ENCODE measurements at places on chromosomes 12 and 14.

GRCh38 chr14:20002319-20002718 lies 356 bp downstream of the OR4Q2 start:
- DNase-seq: no peak

GRCh38 chr14:100983710-100984109 lies 80.2 kb upstream of the RTL1 start:
- no peak for DNase-seq

DNA sequence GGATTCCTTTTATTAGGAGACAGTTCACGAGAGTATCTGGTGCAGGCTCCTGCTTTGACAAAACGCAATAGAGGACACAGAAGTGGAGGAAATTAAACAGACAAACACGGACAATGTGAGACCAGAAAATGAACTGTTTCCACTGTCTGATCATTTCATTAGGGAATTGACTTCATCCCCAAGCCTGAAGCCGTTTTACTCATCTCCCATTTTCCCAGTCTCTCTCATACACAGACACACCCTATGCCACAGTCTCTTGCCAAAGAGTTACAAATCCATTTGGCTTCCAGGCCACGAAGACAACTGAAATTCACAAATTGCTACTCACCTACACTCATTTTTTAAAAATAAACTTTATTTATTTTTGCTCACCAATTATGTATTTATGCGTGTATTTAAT lies 1087.8 kb upstream of the TMEM132C start:
- DNase-seq: no peak

GRCh38 chr14:68786491-68787091 lies 6.3 kb downstream of the ZFP36L1 start:
- no peak for DNase-seq

GRCh38 chr12:53952871-53953734 lies 1.6 kb upstream of the HOXC12 start:
- no peak for DNase-seq

GRCh38 chr12:26492406-26492805 lies 297.0 kb downstream of the SSPN start:
- no peak for DNase-seq

GRCh38 chr14:59419303-59419702 lies 45.9 kb downstream of the GPR135 start:
- DNase-seq: no peak

- no peak for DNase-seq
Measured at GRCh38 chr14:33704481-33704880, 246.4 kb downstream of the EGLN3 start.

All from forelimb muscle (tissue), 1 donor.